ENCODE measurements at places on chromosomes 12 and 14.

DNA sequence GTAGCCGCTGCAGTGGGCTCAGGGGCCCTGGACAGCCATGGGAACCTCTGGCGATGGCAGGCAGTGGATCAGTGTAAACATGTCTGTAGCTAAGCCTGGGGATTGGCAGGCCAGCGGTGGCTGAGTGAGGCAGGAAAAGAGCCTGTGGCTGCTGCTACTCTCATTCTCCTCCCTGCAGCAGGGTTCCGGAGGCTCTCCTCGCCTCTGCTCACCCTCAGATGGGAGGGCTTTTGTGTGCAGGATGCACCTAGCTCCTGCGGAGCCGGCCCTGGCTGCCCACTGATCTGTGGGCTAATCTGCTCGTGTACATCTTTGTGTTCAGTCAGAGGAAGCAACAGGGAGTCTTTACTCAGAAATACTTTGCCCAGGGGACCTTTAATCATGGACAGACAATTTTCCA lies 59.5 kb downstream of the GALNT8 start:
- DNase-seq, result no peak

DNA sequence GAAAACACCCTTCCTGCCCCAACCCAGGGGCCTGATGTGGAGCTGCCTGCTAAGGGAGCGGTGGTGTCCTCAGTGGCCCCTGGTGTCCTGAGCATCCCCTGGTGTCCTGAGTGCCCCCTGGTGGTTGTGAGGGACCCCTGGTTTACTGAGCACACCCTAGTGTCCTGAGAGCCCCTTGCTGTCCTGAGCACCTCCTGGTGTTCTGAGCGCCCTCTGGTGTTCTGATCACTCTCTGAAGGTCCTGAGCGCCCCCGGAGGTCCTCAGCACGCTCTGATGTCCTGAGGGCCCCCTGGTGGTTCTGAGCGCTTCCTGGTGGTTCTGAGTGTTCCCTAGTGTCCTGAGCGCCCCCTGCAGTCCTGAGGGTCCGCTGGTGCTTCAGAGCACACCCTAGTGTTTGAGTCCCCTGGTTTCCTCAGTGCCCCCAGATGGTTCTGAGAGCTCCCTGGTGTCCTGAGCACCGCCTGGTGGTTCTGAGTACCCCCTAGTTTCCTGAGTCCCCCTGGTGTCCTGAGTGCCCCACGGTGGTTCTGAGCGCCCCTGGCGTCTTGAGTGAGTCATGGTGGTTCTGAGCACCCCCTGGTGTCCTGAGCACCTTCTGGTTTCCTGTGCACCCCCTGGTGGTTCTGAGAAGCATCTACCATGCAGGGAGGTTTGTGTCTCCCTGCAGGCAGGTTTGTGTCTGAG lies 1004.2 kb downstream of the TMEM121 start:
- no peak for DNase-seq

DNA sequence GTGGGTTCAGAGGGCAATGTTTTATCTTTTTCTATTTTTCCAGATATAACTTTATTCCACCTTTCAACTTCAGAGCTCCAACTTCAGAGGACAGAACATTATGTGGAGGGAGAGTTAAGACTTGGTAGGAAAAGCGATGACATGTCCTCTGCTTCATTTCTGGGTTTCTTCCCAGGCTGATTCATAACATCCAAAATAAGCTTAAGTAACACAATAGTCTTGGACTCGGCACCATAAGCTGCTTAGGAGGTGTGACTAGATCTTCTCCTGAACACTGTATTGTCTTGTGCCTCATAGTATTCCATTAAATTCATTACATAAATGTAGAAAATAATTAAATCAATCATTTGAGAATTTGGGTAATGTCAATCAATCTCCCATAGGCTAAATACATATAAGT lies 95.5 kb upstream of the PDE3A start:
- DNase-seq, result no peak

DNA sequence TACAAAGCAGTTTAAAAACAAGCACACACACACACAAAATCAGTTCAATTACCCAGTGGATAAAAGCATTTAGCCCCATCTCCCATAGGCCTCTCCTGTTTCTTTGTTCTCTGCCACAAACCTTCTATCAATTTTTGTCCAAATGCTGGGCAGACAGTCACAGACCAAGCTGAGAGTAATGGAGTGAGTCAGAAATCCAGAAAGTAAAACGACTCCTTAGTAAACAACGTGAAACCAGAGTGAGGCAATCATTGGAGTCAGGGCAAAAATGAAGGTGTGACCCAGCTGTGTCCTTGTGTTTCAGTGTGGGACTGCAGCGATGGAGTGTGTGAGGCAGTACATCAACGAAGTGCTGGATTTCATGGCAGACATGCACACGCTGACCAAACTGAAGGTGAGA lies 102.0 kb downstream of the PRIMA1 start:
- DNase-seq, result no peak

GRCh38 chr12:29719381-29719780 lies 64.4 kb downstream of the TMTC1 start:
- no peak for DNase-seq

DNA sequence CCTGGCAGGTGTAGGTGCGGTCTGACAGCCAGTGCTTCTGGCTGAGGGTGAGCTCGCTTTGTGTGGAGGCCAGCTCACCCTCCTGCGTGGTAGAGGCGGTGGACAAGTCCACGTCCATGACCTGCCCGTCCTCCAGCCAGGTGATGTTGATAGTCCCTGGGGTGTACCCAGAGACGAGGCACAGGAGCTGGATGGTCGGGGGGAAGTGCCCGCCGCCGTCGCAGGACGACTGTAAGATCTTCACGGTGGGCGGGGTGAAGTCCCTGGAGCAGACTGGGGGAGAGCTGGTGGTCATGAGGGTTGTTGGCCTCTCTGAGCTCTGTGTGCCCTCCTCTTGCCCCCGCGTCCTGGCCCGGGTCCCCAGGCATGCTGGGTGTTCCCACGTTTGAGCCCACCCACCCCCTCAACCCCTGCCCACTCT lies 74.6 kb downstream of the TMEM121 start:
- DNase-seq, result no peak

GRCh38 chr12:2627835-2628191 lies 167.0 kb upstream of the FKBP4 start:
- no peak for DNase-seq

GRCh38 chr12:49187184-49187583 lies 1.7 kb downstream of the TUBA1A start:
- DNase-seq, result no peak

Data from stimulated activated CD4-positive, alpha-beta T cell treated with anti-CD3 and anti-CD28 coated beads, Interleukin-2, amount 100 ng/mL, for 4 hours (primary cell).